Thoracic aorta (tissue), 2 donors: ENCODE measurements at places on chromosomes 13 and 19. TPM values are rescaled to one million over a fixed set of nuclear protein-coding genes. Genes with fewer than 3 reads are reported as not detected.

IZUMO2 gene
- total RNA-seq = not detected

DNA sequence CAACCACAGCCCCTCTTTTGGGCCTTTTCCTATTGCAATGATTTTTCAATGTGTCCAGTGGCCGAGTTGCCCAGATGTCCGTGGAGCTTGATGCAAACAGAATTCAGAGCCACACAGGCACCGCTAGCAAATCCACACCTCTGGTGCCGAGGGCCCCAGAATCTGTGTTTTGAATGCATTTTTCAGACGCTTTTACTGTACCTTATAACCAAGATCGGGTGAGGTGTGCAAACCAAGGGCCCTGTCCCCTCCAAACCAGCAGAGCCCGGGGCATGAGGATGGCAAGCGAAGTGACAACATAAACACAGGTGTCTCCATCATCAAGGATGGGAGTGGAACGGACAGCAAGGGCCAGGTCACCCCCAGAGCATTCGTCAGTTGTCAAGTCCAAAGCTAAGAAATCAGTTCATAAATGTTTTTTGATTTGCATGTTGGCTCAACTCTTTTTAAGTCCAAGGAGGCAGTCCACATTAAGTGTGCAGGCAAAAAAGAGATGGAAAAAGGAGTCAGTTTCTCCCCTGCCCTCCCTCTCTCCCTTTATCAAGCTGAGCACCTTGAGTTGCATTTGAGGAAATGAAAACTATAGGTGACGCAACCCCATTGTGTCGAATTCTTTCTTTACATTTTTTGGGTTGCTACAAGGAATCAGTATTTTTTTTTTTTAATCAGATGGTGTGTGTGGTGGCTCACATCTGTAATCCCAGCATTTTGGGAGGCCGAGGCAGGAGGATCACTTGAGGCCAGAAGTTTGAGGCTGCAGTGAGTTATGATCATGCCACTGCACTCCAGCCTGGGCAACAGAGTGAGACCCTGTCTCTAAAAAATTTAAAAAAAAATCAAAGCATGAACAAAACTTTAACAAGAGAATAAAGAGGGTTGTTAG is 2.9 kb downstream of the CCDC8 start:
- no peak for DNase-seq

DNA sequence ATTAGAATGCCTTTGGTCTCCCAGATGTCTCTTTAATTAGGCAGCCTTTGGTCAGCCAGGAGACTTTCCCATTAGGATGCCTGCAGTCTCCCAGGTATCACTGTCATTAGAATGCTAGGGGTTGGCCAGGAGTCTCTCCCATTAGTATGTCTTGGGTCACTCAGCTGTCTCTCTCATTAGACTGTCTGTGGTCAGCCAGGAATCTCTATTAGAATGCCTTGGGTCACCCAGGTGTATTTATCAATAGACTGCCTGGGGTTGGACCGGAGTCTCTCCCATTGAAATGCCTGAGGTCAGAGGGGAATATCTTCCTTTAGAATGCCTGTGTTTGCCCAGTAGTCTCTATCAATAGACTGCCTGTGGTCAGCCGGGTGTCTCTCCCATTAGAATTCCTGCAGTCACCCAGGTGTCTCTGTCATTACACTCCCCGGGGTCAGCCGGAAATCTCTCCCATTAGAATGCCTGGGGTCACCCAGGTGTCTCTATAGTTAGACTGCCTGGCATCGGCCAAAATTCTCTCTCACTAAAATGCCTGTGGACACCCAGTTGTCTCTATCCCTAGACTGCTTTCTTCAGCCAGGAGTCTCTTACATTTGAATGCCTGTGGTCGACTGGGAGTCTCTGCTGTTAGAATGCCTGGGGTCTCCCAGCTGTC is 1460.3 kb downstream of the UQCRFS1 start:
- no peak for DNase-seq

- no peak for DNase-seq
Measured at GRCh38 chr13:21133077-21133476, 43.3 kb downstream of the SKA3 start.

GRCh38 chr19:35095667-35096368 is 19.8 kb upstream of the FXYD3 start:
- DNase-seq = no peak

DNA sequence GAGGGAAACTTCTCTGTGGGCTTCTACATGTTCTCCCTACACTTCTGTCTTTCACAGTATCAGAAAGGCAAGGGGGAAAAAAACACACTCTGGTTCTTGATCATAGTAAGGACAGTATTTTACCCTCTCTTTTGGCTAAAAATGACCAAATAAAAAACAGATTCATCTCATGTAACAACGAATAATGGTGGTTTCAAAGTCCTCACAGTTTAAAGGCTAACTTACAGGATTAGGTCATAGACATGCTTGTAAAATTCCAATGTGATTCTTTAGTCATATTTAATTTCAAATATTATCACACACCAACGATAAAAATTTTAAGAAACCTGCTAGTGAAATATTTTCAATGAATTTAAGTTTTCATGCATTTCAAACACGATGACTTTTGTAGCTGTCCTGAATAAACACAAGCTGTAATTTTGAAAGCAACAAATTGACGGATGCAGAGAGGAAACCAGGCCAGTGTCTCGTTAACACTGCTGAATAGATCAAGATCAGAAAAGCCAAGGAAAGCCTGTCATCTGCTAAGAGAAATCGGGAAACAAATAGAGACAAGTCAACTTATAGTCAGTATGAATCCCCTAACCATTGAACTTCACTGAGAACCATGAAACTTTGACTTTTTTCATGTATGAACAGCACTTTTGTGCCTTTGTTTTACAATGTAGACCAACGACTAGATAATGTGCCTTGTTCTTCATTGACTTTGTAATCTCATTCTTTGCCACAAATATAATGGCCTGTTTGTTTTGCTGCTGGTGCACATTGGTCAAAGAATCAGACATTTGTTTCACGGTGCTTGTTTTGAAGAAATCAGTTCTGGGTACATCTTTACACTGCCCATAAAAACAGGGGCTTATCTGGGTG is 22.0 kb downstream of the MBNL2 start:
- DNase-seq = no peak

DNA sequence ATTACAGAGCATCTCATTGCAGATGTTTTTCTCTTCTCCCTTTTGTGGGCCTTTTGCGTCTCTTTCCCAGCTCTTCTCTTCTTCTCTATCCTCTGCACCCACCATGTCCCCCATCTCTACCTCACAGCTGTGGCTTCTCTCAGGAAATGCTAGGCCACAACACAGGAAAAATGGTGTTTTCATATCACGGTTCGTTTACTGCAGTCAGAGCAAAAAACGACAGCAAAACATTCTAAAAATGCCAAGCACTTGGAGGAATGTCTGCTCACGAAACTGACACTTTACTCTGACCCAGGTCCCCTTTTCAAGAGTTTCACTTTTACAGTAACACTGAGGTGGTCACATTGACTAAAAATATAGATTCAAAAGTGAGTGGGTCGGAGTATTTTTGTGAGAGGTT is 152.2 kb downstream of the DCT start:
- DNase-seq = no peak

- no peak for DNase-seq
Measured at GRCh38 chr13:50466456-50466855, 377.0 kb downstream of the DLEU7 start.

DNA sequence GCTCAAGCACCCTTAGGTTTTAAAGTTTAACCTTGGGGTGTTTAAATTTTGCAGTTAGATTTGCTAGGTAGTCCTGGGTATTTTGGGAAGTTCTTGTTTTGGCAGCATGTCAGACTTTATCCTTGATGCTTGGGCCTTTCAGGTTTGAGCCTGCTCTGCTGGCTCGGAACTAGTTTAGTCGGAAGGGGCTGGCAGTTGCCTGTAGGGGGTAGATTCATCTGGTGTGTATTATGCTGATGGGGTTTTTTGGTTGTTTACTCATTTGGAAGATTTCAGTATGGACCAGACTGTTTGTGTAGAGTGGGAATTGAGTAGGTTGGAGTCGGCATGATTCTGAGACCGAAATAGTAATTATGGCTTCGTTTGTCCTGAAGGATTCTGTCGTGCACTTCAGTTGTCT is 15.1 kb downstream of the ILF3 start:
- DNase-seq = no peak
